ENCODE measurements at places on chromosomes 4 and X. TPM values are rescaled to one million over a fixed set of nuclear protein-coding genes. Genes with fewer than 3 reads are reported as not detected.

DNA sequence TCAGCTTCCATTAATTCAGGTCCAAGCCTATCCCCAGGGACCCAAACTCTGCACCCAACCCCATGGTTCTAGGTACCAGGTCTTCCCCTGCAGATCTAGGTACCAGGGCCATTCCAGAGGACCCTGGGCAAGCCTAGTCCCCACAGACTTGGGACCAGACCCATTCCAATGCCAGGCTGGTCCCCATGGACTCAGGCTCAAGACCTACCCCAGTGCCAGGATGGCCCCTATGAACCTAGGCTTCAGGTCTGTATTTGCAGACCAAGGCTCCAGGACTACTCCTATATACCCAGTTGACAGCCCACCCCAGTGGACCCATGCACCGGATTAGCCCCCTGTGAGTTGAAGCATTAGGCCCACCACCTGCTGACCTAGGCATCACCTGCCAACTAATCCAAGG, 8.9 kb downstream of the MTHFD2L start:
- no peaks in the 10 kb centered on the region for H3K4me1 ChIP-seq
- H3K36me3 ChIP-seq = no peaks in the 10 kb centered on the region
- no peak for DNase-seq

ZMYM3 gene
- polyA plus RNA-seq = 79.2 TPM

DNA sequence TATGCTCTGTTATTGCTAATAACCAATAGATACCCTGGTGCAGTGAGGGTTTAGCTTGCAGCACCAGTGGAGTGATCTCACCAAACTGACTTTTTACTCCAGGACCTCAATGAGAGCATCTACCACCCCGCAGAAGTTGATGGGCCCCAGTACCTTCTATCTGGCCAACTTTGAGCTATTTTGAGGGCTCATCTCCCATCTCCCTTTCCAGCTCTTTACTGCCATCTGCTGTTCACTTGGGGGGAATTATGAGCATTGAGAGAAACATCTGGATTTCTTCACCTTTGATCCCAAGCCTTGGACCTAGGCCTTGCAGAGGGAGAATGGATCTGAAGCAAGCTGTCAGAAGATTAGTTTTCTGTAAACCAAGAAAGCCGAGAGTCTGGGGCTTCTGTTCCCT, 143.6 kb downstream of the TMEM164 start:
- no peaks in the 10 kb centered on the region for H3K27me3 ChIP-seq
- H3K36me3 ChIP-seq = no peaks in the 10 kb centered on the region
- H3K27ac ChIP-seq = no peak overlapping the region
- DNase-seq = peak; percentile 45
- H3K4me3 ChIP-seq = no peak overlapping the region
- no peaks in the 10 kb centered on the region for H3K4me1 ChIP-seq

VCX gene
- 0.22 TPM for polyA plus RNA-seq

Data from H1 (cell line).